Activated CD4-positive, alpha-beta T cell treated with anti-CD3 and anti-CD28 coated beads for 4 hours (primary cell): ENCODE measurements at places on chromosomes 5 and 9.

GRCh38 chr5:31720811-31721345 lies 81.9 kb downstream of the PDZD2 start:
- no peak for DNase-seq

DNA sequence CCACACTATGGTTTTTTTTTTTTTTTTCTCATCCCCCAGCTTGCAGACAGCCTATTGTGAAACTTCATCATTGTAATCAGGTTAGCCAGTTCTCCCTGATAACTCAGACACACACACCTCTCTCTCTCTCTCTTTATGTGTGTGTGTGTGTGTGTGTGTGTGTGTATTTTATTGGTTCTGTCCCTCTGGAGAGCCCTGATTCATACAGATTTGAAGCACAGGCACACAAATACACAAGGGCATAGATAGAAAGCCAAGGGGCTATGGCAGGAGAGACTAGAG lies 20.6 kb upstream of the VCAN start:
- DNase-seq, result no peak

DNA sequence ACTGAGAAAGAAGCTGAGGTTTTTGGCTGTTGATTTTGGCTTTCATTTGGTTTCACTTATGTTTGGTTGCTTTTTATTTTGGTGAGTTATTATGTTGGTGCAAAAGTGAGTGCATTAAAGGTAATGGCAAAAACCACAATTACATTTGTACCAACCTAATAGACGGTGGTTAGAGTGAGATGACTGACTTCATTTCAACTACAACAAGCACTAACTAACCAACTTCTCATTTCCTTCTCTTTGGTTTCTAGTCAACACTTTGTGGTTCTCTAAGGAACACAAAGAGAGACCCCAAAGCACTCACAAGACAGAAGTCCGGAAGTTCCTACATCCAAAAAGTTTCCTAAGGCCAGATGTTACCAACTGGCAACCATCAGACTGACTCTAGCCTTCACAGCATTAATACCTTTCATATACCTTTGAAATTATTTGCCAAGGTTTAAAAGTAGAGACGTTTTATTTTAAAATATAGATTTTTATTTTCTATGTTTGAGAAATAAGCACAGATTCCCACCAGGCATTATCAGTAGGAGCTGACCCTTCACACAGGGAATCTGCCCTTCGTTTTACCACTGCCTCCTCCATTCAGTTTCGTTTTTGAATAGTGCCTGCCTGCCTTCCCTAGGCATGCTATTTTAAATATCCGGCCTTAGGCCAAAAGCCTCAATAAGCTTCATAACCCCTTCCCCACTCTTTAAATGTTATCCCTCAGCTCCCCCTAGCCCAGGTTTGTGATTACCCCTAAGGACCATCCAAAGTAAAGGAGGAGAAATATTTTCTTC lies 301.1 kb upstream of the PTGER4 start:
- no peak for DNase-seq

DNA sequence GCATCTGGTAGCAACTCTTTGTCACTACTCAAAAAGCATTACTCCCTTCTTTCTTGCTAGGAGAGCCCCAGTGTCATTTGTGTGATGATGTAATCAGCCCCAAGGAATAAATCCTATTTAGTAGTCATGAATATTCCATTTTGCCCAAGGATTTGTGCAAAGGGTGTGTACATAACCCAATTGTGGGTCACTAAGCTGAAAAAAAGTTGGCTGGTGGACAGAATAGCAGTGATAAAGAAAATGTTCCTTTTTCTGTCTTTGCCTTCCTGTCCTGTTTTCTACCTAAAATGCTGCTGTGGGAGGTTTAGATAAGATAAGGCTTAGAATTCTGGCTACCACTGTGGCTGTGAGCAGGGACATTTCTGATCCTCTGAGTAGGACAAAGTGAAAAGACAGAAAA lies 223.1 kb upstream of the ITGA1 start:
- no peak for DNase-seq

DNA sequence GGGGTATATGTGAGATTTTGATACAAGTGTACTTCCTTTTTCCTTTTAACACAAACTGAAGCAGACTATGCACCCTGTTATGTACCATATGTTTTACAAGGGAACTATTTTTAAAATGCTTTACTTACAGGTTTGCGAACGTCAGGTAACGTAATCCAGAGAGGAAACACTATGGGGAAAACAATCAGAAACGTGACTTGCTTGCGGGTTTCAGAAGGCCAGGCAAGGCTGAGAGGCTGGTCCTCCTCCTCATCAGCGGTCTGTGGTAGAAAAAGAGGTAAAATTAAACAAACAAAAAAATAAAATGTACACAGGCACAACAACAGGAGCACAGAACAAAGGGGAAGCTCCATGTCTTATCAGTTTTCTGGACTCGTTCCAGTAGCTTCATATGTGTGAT lies 141.2 kb downstream of the ACER2 start:
- no peak for DNase-seq

GRCh38 chr5:168125445-168126199 lies 165.8 kb upstream of the WWC1 start:
- no peak for DNase-seq
